ENCODE measurements at places on chromosomes 3 and 15. TPM values are rescaled to one million over a fixed set of nuclear protein-coding genes. Genes with fewer than 3 reads are reported as not detected.

The RBM6 gene
- total RNA-seq = 117 TPM

The PPARG gene
- total RNA-seq = not detected

The P2RY1 gene
- total RNA-seq = 8.6 TPM

The SEC62 gene
- 67.9 TPM for total RNA-seq

The HHATL gene
- total RNA-seq = not detected

The INKA1 gene
- 17.3 TPM for total RNA-seq

The COX5A gene
- total RNA-seq = 246 TPM

DNA sequence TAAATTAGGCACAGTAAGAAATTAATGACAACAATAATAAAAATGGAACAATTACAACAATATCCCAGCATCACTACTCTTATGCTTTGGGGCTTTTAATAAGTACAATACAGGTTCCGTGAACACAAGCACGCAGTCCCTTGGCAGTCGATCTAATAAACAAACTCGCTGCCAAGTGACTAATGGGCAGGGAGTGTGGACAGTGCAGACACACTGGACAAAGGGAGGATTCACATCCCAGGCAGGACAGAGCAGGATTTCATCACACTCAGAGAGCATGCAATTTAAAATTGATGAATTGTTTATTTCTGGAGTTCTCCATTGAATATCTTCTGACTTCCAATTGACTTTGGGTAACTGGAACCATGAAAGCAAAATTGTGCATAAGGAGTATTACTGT, 524.1 kb upstream of the CFAP20DC start:
- H3K27me3 ChIP-seq = no peaks in the 10 kb centered on the region
- no peaks in the 10 kb centered on the region for H3K36me3 ChIP-seq
- no peak overlapping the region for H3K27ac ChIP-seq
- H3K4me1 ChIP-seq = no peaks in the 10 kb centered on the region

DNA sequence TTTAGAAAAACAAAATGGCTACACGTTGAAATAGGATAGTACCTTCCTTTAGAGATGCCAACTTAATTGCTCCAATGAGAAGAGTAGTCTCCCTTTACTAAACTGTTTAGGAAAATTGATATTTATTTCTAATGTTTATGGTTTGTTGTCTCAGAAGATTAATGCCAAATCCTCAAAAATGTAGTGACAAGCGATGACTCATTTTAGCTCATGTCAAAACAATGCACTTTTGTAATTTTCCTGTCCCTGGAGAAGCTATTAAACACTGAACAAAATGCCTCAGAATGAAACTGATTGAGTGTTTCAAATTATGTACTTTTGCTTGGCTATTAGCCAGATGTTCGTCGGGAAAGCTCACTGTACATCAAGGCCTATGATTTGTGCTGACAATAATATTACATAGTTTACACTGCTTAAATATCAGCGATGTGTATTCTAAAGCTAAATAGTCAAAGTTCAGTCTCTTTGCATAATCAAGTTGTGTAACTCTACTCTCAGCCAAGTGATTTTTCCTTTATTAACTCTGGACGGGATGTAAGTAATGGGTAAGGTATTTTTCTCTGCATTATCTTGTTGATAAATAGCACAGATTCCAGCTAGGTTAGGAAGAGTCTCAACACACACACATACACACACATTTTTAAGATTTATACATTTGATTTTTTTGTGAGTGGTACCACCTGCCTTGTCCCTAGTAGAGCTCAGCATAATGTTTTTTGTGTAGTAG, 83.7 kb downstream of the CMSS1 start:
- peaks cover 17% of the 10 kb centered on the region for H3K4me1 ChIP-seq
- no peaks in the 10 kb centered on the region for H3K27me3 ChIP-seq
- no peak overlapping the region for H3K4me3 ChIP-seq
- no peak for DNase-seq

- no peak overlapping the region for H3K4me3 ChIP-seq
- no peaks in the 10 kb centered on the region for H3K4me1 ChIP-seq
- peaks cover 7% of the 10 kb centered on the region for H3K36me3 ChIP-seq
- H3K27ac ChIP-seq = no peak overlapping the region
- no peak for DNase-seq
Observed at GRCh38 chr3:125443923-125444322, 68.8 kb upstream of the ZNF148 start.

DNA sequence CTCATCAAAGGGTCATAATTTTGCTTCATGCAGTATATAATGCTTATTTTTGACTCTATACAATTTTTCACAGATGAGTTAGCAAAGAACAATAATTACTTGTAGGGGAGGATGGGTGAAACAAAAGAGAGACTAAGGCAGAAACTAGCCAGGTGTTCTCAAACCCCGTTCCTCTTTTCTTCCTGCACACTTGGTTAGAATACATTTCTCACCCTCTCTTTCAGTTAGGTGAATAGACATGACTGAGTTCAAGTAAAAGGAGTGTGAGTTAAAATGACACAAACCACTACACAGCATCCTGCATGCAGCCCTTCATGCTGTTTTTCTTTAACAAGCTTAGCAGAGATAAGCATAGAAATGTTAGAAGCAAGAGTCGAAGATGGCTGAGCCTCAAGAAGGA, 922.2 kb downstream of the TBL1XR1 start:
- no peak overlapping the region for H3K4me3 ChIP-seq
- no peaks in the 10 kb centered on the region for H3K27me3 ChIP-seq
- no peaks in the 10 kb centered on the region for H3K4me1 ChIP-seq
- no peak for DNase-seq

GRCh38 chr3:149560001-149560400, 85.5 kb downstream of the TM4SF4 start:
- no peak overlapping the region for H3K4me3 ChIP-seq
- no peaks in the 10 kb centered on the region for H3K27me3 ChIP-seq
- no peak for DNase-seq
- H3K36me3 ChIP-seq = peaks cover 4% of the 10 kb centered on the region
- H3K27ac ChIP-seq = no peak overlapping the region
- peaks cover 69% of the 10 kb centered on the region for H3K4me1 ChIP-seq

GRCh38 chr3:123261666-123262065, 59.9 kb downstream of the SEC22A start:
- no peak for DNase-seq
- no peak overlapping the region for H3K4me3 ChIP-seq
- no peak overlapping the region for H3K27ac ChIP-seq
- H3K27me3 ChIP-seq = no peaks in the 10 kb centered on the region

DNA sequence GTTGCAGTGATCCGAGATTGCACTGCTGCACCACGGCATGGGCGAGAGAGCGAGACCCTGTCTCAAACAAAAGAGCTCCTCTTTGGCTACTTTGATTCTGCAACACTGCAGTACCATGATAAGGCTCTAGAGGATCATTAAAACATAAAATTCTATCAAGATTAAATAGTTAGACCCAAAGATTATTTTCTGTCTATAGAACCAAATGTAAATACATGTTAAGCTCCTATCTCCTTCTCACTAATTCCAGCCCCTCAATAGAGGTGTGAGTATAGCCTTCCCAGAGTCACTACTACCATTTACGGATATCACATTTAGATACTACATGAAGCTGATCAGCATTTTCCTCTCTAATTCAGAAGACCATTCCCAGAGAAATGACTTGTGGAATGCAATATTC, 4.3 kb upstream of the MUC13 start:
- no peak for DNase-seq
- no peaks in the 10 kb centered on the region for H3K27me3 ChIP-seq
- no peak overlapping the region for H3K27ac ChIP-seq
- no peaks in the 10 kb centered on the region for H3K36me3 ChIP-seq
- no peak overlapping the region for H3K4me3 ChIP-seq

DNA sequence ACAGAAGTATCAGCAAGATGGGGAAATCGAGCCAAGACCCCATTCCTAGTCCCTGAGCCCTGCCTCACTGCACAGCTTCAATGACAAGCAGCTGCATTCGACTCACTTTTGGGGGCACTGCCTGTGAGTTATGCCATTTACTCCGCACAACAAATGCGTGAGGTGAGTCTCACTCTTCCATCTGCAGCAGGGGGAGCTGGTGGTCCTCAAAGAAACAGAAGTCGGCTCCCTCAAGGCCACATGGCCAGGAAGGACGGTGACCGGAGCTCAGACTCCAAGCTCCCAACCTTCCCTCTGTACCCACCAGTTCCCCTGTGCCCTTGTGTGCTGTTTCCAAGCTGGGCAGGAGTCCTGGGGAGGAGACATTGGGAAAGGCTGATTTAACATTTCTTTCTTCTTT, 127.7 kb upstream of the IQSEC1 start:
- no peaks in the 10 kb centered on the region for H3K36me3 ChIP-seq
- peaks cover 18% of the 10 kb centered on the region for H3K27me3 ChIP-seq
- no peak overlapping the region for H3K27ac ChIP-seq
- peaks cover 7% of the 10 kb centered on the region for H3K4me1 ChIP-seq
- H3K4me3 ChIP-seq = no peak overlapping the region

GRCh38 chr15:56045068-56045748, 51.8 kb upstream of the NEDD4 start:
- no peaks in the 10 kb centered on the region for H3K27me3 ChIP-seq
- no peaks in the 10 kb centered on the region for H3K36me3 ChIP-seq
- H3K4me1 ChIP-seq = peaks cover 40% of the 10 kb centered on the region

Data from neural crest cell (in vitro differentiated cells).